ENCODE measurements at places on chromosomes 7 and 10.
A peak's percentile ranks its signal among the peaks of the same experiment; 100 is the strongest.

- DNase-seq = no peak
These were observed 31.6 kb downstream of the ELAPOR2 start for GRCh38 chr7:87027900-87028299.

DNA sequence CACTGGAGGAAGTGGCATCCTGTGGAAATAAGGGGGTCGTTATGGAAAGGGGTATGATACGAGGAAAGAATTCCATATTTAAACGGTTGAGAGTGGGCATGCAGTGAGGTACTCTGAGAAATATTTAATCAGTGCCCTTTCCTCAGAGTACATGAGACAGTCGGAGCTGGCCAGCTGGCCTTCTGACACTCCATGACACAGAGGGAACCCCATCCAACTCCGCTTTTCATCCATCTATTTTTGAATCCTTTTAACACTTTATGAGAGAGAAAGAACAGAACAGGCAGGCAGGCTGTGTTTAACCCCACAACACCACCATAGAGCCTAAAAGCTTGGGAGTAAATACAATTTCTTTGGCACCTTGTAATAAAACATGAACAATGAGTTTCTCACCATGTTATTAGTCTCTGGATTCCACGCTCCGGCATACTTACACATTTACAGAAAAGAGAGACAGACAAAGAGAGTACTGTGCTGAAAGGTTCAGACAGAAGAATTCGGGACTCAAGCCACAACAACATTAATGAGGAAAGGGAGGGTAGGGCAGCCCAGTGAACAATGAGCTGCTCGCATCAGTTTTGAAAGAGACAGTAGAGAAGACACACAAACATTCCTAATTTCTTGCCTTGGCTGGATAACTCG, 124.2 kb upstream of the PDLIM1 start:
- no peak for DNase-seq

DNA sequence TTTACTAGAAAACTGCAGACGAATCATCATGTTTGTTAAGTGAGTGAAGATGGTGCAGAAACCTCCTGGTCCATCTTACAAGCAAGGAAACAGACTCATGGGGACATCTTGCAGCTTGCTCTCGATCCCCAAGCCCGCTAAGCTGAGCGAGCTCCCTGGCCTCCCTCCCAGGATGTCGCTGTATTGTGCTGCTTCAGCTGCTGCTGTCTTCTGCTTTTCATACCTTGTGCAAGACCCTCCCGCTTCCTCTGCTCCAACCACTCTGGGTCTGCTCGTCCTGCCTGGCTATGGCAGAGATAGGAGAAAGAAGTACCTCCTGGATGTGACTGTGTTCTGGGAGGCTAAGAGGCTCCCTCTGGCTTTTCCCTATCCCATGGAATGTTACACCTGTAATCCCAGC, 285.2 kb upstream of the FZD8 start:
- DNase-seq = no peak

DNA sequence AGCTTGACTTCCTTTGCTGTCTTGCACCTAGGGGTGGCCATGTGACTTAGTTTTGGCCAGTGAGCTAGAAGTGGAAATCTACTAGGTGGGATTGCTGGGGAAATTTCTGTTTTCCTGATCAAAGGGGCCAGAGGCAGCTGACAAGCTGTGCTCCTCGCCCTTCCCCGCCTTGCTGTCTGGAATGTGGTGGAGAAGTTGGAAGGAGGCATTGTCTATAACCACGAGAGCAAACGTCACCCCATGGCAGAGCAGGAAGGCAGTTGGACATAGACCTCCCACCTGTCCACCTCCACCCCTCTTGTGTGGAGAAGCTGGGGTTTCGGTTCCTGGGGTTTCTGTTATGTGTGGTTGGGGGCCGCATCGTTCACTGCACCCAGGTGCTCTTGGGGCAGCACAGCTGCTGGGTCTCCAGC, 7.3 kb downstream of the SFRP5 start:
- DNase-seq = peak; percentile 68

- DNase-seq = no peak
These were observed 11.7 kb downstream of the TLL2 start for GRCh38 chr10:96501985-96502384.

GRCh38 chr7:40135317-40135610, 459 bp downstream of the SUGCT start:
- peak; percentile 26 for DNase-seq

DNA sequence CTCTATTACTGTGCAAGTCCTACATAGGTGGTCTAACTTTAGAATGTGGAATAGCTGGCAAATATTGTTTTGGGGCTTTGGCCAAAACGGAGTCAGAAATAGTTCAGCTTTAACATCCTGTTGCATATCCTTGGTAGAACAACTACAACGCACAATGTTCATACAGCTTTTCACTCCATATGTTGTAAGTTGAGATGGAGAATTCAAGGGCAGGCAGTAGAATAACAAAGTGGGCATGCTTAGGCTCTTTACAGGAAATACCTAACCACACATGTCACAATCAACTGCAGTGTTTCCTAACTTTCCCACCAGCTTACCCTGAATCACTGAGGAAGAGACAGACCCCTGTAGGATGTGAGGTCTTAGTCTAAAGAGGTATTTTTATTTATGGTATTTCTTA, 122.3 kb downstream of the PPP1R3A start:
- DNase-seq = no peak

DNA sequence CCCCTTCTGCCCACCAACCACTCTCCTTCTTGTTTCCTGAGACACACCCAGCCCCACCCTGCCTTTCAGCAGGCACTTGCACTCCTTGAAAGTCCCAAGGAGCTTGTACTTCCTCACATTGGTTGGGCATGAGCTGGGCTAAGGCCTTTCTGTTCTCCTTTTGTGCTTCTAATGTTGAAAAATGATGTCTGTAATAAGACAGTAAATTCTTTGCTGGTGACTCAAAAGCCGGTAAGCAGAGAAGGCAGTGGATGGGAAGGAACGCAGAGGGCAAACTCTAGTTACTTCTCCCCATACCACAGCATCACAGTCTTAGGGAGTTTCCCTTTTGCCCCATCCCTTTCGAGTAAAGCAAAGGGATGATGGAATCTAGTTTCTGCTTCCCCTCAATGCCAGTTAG, 185.6 kb downstream of the PLXNA4 start:
- DNase-seq = no peak

- no peak for DNase-seq
These were observed 592.5 kb downstream of the KCNMA1 start for GRCh38 chr10:77045085-77045484.

GRCh38 chr7:18119985-18120384, 92.3 kb upstream of the PRPS1L1 start:
- DNase-seq = no peak

- DNase-seq = no peak
These were observed 114.1 kb downstream of the ICA1 start for GRCh38 chr7:8147760-8148463.

GRCh38 chr10:29056729-29057128, 232.1 kb upstream of the LYZL1 start:
- no peak for DNase-seq

DNA sequence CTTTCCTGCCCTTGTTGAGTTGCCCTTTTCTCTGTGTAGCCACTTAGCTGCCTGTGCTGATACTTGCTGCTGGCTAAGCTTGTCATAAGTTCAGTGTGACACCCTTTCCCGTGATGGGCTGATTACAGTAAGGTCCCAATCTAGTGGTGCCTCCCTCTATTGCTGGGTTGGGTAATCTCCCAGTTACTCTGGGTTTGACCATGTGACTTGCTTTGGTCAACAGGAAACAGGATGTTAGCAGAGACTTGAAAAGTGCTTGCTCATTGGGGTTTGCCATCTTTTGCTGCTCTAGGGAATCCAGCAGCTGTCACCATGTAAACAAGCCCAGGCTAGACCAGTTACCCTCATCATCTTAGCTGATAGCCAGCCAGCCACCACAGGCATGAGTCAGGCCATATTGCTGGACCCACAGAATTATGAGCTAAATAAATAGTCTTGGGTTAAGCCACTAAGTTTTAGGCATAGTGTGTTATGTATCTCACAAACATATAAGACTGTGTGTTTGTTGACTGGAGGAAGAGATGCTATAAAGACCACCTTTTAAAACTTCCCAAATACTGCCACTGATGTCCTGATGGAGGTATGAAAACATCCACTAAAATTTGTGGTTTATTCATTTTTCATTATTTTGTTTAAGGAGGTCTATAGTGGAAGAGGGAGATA, 4.0 kb upstream of the LEP start:
- DNase-seq = peak; percentile 13

DNA sequence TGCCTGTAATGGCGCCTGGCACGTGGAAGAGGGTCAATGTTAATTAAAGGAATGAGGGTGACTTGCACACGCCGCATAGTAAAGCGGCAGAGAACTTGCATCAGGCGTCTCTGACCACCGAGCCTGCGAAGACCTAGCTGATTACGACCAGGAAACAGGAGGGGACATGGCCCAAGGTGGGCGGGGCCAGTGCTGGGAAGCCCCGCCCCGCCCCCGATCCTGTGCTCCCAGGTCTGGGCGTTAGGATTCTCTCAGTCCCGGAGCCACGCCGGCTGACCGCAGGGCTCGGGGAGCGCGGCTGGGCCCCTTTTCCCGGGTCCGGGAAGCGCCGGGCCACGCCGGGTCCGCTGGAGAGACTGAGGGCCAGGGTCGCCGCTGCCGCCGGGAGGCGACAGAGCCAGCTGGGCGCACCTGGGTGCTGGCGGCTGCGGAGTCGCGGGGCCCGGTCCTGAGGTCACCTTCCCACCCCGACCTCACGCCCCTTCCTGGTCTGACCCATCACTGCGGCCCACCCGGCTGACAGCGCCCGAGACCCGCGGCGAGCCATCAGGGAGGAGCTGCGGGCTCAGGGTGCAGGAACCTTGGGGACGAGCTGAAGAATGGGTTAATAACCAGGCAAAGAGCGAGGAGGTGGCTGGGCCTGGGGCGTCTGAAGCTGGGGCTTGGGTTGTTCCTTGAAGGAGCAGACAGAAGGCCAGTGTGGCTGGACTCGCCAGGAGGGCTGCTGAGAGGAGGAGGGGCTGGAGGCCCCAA, 23.0 kb upstream of the GRID1 start:
- peak; percentile 83 for DNase-seq

DNA sequence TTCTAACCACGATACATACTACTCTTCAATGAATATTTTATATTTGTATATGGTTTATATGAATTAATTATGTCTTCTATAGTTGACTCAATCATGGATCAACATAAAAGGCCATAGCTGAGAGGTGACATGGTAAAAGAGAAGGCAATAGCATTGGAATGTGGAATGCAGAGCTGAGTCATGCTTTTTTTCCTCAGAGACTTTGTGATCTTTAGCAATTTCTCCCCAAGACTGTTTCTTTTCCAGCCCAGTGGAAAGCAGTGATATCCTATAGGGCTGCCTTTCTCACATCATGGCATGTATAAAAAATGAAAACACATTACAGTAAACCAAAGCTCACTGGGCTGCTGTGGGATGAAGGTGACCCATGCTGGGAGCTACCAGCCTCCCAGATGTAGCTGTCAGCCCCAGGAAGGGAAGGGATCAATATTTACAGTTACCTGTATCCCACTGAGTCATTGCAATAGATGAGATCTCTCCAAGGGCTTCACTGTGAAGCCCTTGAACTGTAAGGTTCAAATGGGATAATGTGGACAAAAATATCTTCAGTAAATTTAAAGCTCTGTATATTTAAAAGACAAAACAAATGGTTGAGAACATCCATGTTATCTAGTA, 30.2 kb downstream of the SLC39A12 start:
- DNase-seq = no peak

DNA sequence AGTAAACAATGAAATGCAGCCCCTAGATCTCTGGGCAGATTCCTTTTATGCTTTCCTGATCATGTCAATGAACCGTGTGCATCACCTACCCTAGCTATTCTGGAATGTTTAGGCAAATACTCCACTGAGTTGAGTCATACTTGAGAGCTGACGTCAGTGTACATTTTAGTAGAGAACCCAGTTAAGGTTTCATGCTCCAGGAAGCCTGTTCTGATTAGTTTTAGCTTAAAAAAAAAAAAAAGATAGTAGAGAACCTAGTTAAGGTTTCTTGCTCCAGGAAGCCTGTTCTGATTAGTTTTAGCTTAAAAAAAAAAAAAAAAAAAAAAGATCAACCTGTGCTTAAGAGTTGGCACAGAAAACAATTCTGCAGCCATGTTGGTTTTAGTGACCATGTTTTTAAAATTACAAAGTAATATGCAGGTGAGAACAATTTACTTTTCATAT, 3.7 kb upstream of the MCU start:
- DNase-seq = peak; percentile 45

DNA sequence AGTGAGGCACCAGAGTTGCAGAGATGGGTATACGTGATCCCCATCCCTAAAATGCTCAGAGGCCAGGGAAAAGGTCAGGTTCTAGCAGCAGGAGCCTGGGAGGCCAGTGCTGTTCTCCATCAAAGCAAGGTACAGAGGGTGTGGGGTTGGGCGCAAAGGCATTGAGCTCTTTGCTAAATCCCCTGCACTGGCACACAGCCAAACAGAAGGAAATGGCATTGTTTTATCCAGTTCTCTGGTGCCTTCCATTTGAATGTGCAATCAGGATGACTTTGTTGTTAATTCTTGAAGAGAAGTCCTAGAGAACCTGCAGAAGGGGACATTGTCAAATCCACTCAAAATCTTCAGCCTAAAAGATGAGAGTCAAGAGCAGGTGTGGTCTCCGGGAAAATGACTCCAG, 111.3 kb upstream of the CHST15 start:
- DNase-seq = no peak

DNA sequence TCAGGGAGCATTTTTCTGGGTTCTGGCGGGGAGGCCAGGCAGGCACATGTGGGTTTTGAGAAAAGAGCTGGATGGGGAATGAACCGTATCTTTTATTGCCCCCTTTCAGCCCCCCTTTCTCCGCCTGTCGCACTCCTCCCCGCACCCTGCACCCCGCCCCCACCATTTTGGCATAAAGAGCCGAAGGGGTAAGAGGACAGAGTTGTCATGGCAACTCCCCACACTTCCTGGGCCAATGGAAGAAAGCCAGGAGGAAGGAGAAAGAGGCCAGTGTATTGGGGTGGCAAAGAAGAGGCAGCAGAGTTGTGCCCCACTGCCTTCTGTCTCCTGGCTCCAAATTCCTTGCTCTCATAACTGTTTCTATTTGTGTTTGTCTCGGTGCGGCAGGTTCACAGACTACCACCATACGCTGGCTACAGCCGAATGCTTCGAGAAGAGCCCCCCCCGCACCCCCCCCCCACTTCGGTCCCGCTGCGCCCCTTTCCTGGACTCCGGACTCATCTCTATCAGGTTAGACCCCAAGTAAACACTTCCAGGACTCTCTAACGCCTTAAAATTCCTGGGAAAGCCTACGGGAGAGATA, 3.4 kb downstream of the KCNIP2 start:
- no peak for DNase-seq

DNA sequence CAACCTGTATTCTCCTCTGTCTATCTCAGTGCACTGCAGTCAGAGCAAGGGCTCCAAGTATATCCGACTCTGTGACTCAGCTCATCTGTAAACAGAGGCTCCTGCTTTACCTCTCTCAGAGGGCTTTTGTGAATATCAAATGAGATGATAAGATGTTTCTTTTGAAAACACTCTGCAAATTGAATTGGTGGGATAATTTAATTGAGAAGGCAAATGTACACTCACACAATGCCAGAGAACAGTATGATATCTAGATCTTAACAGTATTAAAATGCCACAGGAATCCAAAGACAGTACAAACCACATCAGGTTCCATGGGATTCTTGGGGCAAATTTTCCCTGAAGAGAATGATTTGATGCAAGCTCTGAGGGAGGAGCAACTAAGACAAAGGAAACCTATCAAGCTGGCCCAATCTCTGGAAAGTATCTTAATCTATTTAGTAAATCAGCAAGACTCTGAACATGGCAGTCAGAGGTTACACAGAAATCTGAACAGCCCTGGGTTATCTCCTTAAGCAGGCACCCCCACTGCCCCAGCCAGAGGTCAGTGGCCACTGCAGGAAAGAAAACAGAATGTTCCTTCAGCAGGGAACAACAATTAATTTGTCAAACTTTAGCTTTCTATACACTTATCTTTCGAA, 45.9 kb downstream of the DOCK4 start:
- DNase-seq = no peak

Data from large intestine (tissue), 12 donors.